ENCODE measurements at places on chromosomes 13 and 19.
A peak's percentile ranks its signal among the peaks of the same experiment; 100 is the strongest.

DNA sequence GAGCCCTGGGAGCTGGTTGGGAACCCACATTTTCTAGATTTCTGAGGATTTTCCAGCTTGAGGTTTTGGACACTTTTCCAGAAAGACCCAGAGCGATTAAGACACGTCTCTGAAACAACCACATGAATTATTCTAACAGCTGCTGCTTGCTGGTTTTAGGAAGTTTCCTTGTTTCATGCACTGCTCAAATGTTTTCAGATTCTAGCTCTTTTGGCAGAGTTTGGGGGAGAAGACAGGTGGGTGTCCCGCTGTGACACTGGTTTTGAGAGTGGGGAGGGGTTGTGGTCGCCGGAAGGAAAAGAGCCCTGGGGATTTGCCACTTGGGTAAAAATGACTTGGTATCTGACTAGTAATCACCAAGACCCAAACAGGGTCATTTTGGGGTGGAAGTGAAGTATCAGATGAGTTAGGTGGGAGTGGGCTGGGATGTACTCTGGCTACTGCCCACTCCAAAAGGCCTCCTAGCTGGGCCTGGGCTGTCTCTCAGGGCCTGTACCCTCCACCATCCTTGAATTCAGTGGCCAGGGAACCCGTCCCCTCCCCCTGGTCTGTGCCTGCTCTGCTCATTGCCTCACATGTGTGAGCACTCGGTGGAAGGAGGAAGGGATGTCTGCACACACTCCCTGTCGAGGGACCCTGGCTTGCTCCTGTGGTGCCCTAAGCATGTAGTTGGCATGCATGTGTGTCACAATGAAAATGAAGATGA, 13.2 kb downstream of the GATAD2A start:
- peaks cover 24% of the 10 kb centered on the region for H3K36me3 ChIP-seq
- H3K27ac ChIP-seq, result peak overlapping the region; percentile 54
- H3K27me3 ChIP-seq, result no peaks in the 10 kb centered on the region
- H3K4me1 ChIP-seq, result peaks cover 50% of the 10 kb centered on the region
- DNase-seq, result no peak
- no peak overlapping the region for H3K4me3 ChIP-seq

- no peak overlapping the region for H3K4me3 ChIP-seq
- peaks cover 11% of the 10 kb centered on the region for H3K36me3 ChIP-seq
- no peaks in the 10 kb centered on the region for H3K4me1 ChIP-seq
- no peak for DNase-seq
- H3K27me3 ChIP-seq, result no peaks in the 10 kb centered on the region
These were observed 11.3 kb upstream of the NUMBL start for GRCh38 chr19:40701758-40702157.

- H3K27ac ChIP-seq, result no peak overlapping the region
- H3K4me1 ChIP-seq, result no peaks in the 10 kb centered on the region
- no peak for DNase-seq
- H3K27me3 ChIP-seq, result peaks cover 2% of the 10 kb centered on the region
- H3K4me3 ChIP-seq, result no peak overlapping the region
These were observed 58.8 kb downstream of the TNFRSF19 start for GRCh38 chr13:23628765-23629565.

GRCh38 chr13:27018344-27018861, 153.2 kb downstream of the USP12 start:
- no peaks in the 10 kb centered on the region for H3K36me3 ChIP-seq
- no peaks in the 10 kb centered on the region for H3K4me1 ChIP-seq
- H3K27ac ChIP-seq, result no peak overlapping the region
- peaks cover 7% of the 10 kb centered on the region for H3K27me3 ChIP-seq
- no peak overlapping the region for H3K4me3 ChIP-seq

GRCh38 chr19:33375837-33376159, 2.3 kb downstream of the CEBPG start:
- peak overlapping the region; percentile 9 for H3K4me3 ChIP-seq
- DNase-seq, result no peak
- H3K36me3 ChIP-seq, result peaks cover 24% of the 10 kb centered on the region
- H3K4me1 ChIP-seq, result peaks cover 49% of the 10 kb centered on the region
- H3K27ac ChIP-seq, result no peak overlapping the region

GRCh38 chr19:15248648-15249527, 16.6 kb upstream of the EPHX3 start:
- H3K4me1 ChIP-seq, result no peaks in the 10 kb centered on the region
- peaks cover 21% of the 10 kb centered on the region for H3K36me3 ChIP-seq
